ENCODE measurements at places on chromosomes 1 and 21. TPM values are rescaled to one million over a fixed set of nuclear protein-coding genes. Genes with fewer than 3 reads are reported as not detected.

PADI4 gene
- total RNA-seq = not detected

DYNLT5 gene
- 0.27 TPM for total RNA-seq

CD1D gene
- total RNA-seq = not detected

OR2T33 gene
- not detected for total RNA-seq

RGS1 gene
- not detected for total RNA-seq

BROX gene
- total RNA-seq = 63.0 TPM

ZFP69B gene
- total RNA-seq = 4.5 TPM

MCOLN2 gene
- 0.36 TPM for total RNA-seq

PRKAA2 gene
- 11.2 TPM for total RNA-seq

ELF3 gene
- total RNA-seq = 0.13 TPM

MEGF6 gene
- total RNA-seq = 24.7 TPM

All from thoracic aorta endothelial cell (primary cell).